Activated CD4-positive, alpha-beta memory T cell treated with anti-CD3 and anti-CD28 coated beads for 36 hours (primary cell): ENCODE measurements at places on chromosomes 5 and 9.

DNA sequence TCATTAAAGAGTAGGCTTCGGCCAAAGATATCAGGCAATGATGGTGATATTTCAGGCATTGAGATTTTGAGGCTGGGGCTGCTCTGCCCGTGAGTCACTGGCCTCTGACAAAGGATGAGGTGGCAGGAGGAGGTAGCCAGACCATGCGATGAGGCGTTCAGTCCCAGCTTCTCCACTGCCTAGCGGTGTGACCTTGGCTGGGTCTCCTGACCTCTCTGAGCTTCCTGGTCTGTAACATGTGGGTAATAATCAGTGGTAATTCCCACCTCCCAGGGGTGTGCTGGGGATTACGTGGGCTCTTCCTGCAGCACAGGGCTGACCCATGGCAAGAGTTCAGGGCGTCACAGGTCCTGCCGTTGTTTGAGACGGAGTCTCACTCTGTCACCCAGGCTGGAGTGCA lies 73.2 kb upstream of the RAPGEF1 start:
- DNase-seq = no peak

- DNase-seq = no peak
Observed at GRCh38 chr9:97781902-97782301, 71.1 kb upstream of the FOXE1 start.

DNA sequence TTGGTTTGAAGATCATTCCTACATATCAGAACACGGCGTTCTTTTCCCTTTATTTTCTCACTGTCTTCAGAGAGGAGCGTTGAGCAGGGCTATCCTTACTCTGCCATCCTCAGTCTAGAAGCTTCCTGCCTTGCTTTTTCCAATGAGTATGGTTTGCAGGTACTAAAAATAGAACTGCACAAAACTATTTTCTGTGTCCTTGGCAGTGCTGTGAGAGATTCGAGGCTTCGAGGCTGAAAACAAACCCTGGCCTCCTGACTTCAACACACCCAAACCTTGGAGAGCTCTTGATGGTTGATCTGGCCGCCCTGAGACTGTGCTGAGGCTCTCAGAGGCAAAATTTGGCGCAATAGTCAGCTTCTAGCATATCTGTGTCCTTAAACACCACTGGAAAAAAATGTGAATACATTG lies 78.9 kb downstream of the GOLPH3 start:
- no peak for DNase-seq

DNA sequence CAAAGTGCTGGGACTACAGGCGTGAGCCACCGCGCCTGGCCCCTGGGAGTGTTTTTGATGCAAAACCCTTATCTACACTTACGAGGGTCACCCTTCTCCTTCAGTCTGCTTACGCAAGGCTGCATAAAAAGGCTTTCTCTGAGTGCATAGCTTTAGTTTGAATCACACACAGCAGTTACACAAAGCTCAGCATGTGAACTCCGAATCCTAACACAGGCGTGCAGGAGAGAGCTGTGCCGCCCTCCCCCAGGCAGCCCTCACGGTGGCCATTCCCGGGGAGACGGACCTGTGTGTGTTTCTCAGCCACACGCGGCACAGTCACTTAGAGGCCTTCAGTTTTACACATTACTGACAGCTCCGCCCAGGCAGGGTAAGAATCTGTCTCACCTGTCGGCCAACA lies 26.7 kb downstream of the EXD3 start:
- no peak for DNase-seq

- no peak for DNase-seq
Observed at GRCh38 chr5:168914491-168914890, 335.3 kb upstream of the PANK3 start.

GRCh38 chr9:134764473-134765269 lies 115.9 kb upstream of the FCN2 start:
- no peak for DNase-seq

- no peak for DNase-seq
Observed at GRCh38 chr5:136128481-136128880, 4.2 kb upstream of the SMAD5 start.

DNA sequence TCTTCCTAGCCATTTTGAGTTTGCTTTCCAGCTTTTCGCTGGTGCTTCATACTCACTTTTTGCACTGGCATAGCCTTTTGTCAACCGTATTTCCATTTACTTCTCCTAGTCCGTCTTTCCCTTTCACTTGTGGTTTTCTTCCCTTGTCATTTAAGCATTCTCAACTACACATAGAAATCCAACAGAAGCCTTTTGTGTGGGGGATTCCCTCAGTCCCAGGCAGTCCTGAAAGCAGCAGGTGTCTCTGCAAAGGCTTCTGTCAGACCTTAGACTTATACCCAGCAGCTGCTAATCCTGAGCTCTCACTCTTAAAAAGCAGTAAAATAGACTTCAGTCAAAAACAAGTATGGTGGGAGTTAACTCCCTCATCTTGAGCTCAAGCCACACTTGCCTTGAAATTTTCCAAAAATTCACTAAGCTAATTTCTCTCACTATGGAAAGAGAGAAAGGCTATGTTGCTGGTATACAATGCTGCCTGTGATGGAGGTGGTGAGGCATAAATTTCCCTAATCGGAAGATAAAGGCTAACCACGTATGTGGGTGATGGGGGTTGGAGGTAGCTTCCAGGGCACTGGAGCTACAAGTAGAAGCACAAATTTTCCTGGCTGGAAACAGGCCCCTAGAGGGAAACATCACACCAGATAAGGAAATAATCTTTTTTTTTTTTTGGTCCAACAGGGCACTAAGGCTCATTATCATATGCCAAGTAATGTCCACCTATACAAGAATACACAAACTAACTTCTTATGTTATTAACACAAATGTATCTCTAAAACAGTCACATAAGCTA lies 34.8 kb upstream of the IFNK start:
- no peak for DNase-seq

DNA sequence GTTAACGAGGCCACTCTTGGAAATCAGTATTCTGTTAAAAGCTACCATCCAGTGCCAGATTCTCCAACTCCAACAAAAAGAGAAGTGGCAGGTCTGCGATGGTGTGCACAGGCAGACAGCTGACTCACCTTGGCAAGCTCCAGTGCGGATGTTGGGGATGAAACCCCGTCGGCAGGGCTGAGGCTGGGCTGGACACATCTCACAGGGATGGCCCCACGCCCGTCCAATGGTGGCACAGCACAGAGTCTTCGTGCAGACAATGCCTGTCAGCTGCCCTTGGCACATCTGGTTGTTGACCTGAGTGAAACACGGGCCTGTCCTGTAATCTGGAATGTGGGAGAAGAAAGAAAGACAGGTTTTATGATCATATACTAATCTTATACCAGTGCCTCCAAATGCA lies 73.4 kb downstream of the FBN2 start:
- DNase-seq = no peak

- DNase-seq = no peak
Observed at GRCh38 chr5:124755565-124755964, 9.1 kb upstream of the ZNF608 start.

GRCh38 chr5:17203329-17204132 lies 13.9 kb upstream of the BASP1 start:
- DNase-seq = no peak
